ENCODE measurements at places on chromosomes 4 and X.
A peak's percentile ranks its signal among the peaks of the same experiment; 100 is the strongest.

GRCh38 chr4:150962245-150962644, 52.8 kb downstream of the LRBA start:
- DNase-seq, result no peak
- peaks cover 12% of the 10 kb centered on the region for H3K36me3 ChIP-seq
- peaks cover 31% of the 10 kb centered on the region for H3K4me1 ChIP-seq
- H3K27ac ChIP-seq, result peak overlapping the region; percentile 48
- H3K27me3 ChIP-seq, result no peaks in the 10 kb centered on the region

DNA sequence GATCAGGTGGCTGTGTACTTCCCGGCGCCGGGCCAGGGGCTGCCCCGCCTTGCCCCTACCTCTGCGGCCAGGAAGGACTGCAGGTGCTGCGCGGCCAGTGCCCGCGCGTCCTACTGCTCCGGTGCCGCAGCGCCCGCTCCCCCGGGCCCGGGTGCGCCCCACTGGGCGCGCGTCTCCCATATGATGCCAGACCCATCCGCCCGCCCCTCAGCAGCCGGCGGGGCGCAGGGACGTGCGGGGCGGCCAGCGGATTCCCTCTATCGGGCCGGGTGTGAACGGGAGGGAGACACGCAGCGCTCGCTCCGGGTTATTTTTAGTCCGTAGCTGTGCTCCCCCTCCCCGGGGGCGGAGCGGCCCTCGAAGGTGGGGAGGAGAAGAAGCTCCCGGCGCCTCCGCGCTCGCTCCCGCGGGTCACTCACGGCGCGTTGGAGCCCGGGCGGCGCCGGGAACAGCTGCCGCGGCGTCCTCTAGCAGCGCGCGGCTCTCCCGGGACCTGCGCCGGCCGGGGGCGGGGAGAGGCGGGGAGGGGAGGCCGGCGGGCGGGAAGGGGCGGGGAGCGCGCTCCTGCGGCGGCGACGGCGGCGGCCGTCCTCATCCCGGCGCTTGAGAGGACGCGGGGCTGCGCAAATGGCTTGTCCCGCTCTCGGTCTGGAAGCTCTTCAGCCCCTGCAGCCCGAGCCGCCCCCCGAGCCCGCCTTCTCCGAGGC, 103.6 kb downstream of the UCHL1 start:
- no peaks in the 10 kb centered on the region for H3K4me1 ChIP-seq
- H3K36me3 ChIP-seq, result no peaks in the 10 kb centered on the region
- no peak overlapping the region for H3K27ac ChIP-seq
- no peak overlapping the region for H3K4me3 ChIP-seq
- no peak for DNase-seq

DNA sequence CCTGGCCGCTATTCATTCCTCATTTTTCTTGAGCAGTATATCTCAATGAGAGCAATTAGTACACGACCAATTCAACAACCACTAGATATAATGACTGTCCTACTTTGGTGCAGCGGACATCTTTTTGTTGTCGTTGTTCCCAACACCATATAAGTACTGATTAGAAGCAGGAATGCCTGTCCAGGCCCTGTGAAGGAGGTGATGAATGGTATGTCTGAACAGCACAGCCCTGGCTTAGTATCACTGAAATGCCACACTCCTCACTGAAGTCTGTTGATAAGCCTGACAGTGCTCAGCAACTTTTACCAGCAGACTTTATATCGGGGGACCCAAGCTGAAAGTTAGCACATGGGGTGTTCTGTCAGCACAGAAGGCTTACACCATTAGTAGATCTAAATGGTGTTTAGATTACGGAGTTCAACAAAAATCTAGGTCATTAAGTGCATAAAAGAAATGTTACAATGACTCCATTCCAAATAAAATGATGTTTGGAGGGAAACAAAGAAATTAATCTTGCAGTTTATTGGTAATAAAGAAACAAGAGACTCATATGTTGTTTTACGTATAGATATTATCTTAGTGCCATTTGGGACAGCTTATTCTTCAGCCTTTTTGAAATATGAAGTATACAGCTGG, 228.3 kb upstream of the TTC29 start:
- H3K27me3 ChIP-seq, result peaks cover 1% of the 10 kb centered on the region
- DNase-seq, result no peak
- no peaks in the 10 kb centered on the region for H3K4me1 ChIP-seq
- H3K36me3 ChIP-seq, result no peaks in the 10 kb centered on the region
- no peak overlapping the region for H3K4me3 ChIP-seq

GRCh38 chr4:140237616-140238350, 83.8 kb upstream of the MAML3 start:
- H3K27ac ChIP-seq, result no peak overlapping the region
- no peaks in the 10 kb centered on the region for H3K36me3 ChIP-seq
- H3K27me3 ChIP-seq, result peaks cover 4% of the 10 kb centered on the region

DNA sequence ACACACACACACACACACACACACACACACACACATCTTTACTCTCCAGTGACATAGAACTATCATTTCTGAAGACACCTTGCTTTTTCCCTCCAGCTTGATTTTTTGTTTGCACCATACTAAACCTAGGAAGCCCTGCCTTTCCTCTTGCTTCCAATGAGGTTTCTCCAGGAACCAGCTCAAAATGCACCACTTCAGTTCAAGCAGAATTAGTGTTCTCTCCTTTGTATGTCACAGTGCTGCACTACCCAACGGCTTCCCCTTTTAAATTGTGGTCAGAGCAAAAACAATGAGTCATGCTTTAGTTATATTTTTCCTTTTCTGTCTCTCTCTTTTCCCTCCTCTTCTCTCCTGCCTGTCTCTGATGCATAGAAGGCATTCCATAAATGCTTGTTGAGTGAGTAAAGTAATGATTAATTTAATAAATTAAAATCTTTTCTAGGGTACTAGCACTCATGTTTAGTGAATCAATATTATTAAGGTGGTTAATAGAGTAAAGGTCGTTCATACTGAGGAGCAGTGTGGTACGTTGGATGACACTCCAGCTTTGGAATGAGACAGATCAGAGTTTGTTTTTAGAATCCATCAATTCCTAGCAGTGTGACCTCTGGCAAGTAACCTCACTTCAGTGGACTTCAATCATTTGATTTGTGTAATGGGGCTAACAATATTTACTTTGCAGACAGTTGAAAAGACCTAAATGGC, 5.9 kb downstream of the RTL3 start:
- H3K27me3 ChIP-seq, result peaks cover 4% of the 10 kb centered on the region
- no peak for DNase-seq
- H3K4me3 ChIP-seq, result peak overlapping the region; percentile 23
- H3K4me1 ChIP-seq, result peaks cover 21% of the 10 kb centered on the region
- H3K36me3 ChIP-seq, result peaks cover under 1% of the 10 kb centered on the region

- no peaks in the 10 kb centered on the region for H3K27me3 ChIP-seq
- H3K4me3 ChIP-seq, result no peak overlapping the region
- H3K4me1 ChIP-seq, result no peaks in the 10 kb centered on the region
- peaks cover 18% of the 10 kb centered on the region for H3K36me3 ChIP-seq
- H3K27ac ChIP-seq, result no peak overlapping the region
Measured at GRCh38 chr4:141686146-141686775, 49.9 kb downstream of the IL15 start.

- no peaks in the 10 kb centered on the region for H3K36me3 ChIP-seq
- H3K27ac ChIP-seq, result no peak overlapping the region
- H3K27me3 ChIP-seq, result no peaks in the 10 kb centered on the region
- peaks cover 35% of the 10 kb centered on the region for H3K4me1 ChIP-seq
- DNase-seq, result no peak
Measured at GRCh38 chr4:38322714-38323113, 341.3 kb upstream of the KLF3 start.
